ENCODE measurements at places on chromosomes 3 and 15. TPM values are rescaled to one million over a fixed set of nuclear protein-coding genes. Genes with fewer than 3 reads are reported as not detected.
A peak's percentile ranks its signal among the peaks of the same experiment; 100 is the strongest.

DNA sequence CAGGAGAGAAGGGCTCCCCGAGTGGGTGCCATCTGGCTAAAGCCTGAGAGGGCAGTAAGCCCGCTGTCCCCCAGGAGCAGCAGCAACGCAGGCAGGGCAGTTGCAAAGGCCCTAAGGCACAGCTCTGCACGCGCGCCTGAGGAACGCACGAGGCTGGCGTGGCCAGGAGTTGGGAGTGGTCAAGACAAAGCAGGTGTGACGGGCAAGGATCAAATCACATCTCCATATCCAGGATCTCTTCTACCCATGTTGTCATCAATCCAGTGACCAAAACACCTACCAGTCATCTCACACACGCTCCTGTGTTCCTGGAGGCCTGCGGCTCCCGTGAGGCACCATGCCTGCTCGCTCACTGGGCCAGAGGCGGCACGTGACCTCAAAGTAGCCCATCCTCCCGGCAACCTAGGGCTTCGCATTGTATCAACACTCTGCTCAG is 59.5 kb downstream of the ERC2 start:
- DNase-seq, result no peak

GRCh38 chr3:25884981-25885380 is 95.1 kb downstream of the OXSM start:
- no peak for DNase-seq

- DNase-seq, result no peak
Observed at GRCh38 chr3:16284633-16285032, 19.6 kb downstream of the OXNAD1 start.

DNA sequence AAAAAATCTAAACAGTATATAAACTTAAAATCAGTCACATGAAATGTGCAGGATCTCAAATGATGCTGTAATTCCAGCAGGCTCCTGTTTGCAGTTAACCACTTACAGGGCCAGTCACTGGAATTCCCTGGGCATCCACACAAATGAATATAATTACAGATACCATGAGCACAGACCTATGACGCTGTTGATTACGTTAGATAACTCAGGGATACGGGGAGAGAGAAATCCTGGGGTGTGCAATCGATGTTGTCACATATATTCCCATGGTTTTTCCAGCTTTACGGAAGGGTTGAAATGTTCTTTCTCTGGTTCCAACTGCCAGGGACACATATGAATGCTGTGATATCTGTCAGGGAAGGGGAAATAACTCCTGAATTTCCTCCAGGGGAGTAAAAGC is 100.8 kb downstream of the RORA start:
- DNase-seq, result no peak

DNA sequence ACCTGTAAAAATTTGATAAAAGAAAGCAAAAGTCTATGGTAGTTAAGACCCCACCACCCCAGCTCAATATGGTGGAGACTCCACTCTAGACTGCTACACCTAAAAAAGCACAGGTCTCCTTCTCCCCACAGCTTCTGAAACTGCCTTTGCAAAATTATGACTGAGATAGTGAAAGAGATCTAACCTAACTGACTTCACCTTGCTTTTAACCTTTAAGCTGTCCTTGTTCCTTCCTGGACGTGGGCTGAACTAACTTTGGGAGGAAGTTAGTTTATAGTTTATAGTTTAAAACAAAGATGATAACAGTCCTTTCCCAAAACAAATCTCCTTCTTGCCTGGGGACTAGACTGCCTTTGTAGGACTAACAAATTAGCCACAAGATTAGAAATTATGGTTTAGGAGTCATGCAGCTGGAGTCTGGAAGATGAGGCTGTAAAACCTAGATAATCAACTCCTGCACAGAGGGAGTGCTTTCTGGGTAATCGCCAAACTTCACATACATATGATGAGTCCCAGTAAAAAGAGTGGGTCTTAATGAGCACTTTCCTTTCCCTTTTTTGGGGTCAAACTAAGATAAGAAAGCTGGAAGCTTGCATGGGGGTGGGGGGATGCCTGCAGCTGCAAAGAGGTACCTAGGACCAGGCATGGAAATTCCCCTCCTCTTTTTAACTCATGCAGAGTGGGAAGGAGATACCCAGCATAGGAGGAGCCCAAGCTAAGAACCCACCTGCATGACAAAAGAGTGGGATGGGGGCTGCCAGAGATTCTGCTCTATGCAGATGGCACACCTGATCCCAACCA is 17.5 kb downstream of the CCR8 start:
- no peak for DNase-seq

- DNase-seq, result no peak
Observed at GRCh38 chr3:82736696-82737277, 975.3 kb upstream of the GBE1 start.

DNA sequence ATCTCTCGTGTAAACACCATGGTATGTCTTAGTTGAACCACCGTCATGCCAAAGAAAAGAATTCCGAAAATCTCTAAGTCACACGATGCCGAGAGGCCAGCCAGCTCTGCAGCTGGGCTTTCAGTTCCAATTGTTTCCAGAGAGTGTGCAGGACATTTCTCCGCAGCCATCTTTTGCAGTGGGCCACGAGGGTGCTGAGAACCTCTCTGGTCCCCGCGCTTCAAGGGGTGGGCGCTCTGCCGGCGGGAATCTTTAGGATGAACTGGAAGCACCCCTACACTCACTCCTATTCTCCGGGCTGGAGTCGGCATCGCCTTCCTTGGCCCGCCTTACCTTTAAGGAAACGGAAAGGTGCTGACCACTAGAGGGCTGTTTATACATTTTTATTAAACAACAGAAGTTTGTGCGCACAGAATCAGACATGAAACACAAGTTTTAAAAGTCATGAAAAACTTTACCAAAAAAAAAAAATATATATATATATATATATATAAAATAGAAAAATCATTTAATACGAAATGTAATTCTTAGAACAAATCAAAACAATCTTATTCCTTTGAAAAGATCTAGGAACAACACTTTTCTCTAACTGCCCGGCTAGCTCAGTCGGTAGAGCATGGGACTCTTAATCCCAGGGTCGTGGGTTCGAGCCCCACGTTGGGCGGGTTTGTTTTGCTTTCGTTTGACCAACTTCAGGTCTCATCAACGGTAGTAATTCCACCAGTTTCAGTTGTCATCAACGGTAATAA is 12.5 kb upstream of the MORF4L1 start:
- DNase-seq, result peak; percentile 73

DNA sequence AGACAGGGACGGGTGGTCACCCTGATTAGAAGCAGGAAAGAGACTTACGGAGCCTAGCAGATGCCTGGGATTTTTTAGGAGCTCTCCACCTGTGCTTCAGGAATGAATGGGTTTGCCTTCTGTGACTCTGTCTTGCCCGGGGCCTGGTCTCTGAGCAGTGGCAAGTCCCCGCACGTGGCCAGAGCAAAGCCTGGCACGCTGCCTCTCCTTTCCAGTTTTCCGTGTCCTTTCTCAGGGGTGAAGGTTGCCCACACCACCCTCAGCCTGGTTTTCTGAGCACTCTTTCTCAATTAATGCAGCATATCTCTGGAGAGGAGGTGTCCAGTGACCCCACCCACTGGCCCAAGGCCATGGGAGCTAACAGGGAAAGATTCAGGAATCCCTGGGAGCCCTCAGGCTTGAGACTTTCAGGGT is 14.5 kb upstream of the CHST14 start:
- DNase-seq, result peak; percentile 80

GRCh38 chr15:77544162-77544561 is 88.5 kb downstream of the LINGO1 start:
- DNase-seq, result no peak

DNA sequence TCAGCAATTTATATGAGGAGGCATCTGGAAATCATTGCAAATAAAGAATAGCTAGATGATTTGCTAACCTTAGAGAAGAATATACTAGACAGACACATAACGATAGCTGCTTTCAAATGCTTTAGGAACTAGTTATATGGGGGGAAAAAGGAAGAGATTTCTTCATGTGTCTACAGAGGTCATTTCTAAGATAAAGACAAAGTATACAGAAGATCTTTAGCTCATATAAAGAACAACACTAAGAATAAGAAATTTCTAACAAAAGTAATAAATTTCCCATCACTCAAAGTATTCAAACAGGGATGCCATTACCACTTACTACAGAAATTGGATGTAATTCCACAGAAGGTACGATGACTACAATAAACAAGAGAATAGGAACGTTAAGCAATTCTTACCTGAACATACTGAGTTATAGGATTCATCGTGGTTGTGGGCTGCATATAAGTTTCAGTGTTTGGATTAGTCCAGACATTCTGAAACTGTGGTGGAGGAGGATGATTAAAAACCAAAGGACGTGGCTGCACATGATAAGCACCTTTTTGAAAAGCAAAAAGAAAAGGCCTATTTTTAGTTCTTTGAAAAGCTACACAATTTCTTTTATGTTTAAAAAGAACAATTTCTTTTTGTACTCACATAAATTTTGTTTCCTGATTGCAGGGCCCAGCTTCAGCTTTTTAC is 8.7 kb downstream of the DAZL start:
- DNase-seq, result no peak

DNA sequence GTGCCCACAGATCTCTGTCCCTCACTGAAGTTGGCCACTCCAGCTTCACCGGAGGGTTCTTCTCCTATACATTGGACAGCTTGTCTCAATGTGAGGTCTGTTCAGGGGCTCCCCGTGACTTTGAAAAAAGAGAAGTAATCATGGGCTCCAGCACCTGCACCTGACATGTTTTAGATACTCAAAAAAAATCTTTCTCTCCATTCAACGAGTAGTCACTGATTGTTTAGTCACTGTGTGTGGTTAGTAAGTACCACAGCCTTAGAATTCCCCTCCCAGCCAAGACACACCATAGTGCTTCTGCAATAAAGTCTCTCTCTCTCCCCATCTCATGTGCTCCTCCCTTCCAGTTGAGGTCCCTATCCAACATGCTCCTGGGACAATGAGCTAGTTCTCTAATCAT is 18.6 kb downstream of the CCR9 start:
- no peak for DNase-seq

- no peak for DNase-seq
Observed at GRCh38 chr3:4507024-4507596, 14.0 kb downstream of the ITPR1 start.

GRCh38 chr3:115691964-115692363 is 68.7 kb downstream of the GAP43 start:
- no peak for DNase-seq

GRCh38 chr3:82030916-82031315 is 269.5 kb upstream of the GBE1 start:
- no peak for DNase-seq

GRCh38 chr15:71366926-71367325 is 251.7 kb downstream of the THSD4 start:
- no peak for DNase-seq

- no peak for DNase-seq
Observed at GRCh38 chr15:80945605-80946004, 44.0 kb downstream of the MESD start.

- DNase-seq, result no peak
Observed at GRCh38 chr3:4139462-4140140, 163.6 kb upstream of the SETMAR start.

DNA sequence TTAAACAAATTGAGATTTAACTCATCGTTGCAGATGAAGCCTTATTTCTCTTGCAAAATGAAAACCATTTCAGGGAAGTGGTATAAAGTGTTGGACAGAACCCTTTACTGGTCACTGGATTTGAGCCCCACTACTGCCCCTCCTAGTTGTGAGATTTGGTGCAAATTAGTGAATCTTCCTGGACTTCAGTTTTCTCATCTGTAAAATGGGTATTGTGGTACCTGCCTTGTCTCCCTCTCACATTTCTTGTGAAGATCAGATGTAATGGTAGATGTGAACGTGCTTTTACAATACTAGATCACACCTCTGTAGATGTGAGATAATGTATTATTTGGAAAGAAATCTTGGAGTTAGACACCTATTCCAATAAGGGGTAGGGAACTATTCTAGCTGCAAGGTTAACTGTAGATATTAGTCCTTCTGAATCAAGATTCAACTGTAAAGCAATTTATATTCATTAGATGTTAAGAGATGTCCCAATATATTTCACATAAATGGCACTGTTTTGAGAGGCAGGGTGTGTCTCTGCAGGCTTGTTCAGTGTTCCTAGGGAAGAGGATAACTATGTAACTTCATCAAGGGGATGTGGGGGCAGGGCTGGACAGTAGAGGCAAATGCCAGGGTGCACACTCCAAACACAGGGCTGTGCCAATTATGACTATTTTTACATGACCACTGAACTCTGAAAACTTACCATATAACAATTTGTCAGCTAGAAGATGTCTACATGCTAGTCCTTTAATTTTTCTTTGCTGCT is 112.4 kb upstream of the PFN2 start:
- peak; percentile 49 for DNase-seq

DNA sequence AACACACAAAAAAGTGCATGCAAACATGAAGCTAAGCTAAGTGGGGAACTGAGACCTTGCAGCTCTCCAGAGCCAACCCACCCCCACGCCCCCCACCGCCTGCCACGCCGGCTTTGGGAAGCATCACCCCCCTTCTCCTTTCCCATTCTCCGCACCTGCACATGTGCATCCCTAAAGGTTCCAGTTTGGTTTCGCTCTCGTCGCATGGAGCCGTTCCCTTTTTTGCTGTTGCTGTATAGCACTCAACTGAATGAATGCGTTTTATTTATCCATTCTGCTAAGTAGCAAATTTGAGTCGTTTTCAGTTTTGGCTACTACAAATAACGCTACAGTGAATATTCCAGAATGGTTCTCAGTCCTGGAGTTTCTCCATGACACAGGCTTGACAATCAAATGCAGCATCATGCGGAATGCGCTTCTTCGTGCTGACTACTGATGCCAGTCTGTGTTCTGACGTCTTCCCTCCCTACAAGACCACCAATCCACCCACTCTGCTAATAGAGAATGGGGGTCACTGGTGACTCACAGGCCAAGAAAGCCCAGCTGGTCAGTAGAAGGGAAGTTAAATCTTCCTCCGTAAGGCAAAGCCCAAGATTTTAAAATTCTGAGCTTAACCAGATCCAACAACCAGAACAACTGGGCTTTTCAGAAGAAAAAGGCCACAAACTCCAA is 115.3 kb downstream of the XXYLT1 start:
- no peak for DNase-seq

- no peak for DNase-seq
Observed at GRCh38 chr3:50737193-50737905, 62.6 kb downstream of the DOCK3 start.

DNA sequence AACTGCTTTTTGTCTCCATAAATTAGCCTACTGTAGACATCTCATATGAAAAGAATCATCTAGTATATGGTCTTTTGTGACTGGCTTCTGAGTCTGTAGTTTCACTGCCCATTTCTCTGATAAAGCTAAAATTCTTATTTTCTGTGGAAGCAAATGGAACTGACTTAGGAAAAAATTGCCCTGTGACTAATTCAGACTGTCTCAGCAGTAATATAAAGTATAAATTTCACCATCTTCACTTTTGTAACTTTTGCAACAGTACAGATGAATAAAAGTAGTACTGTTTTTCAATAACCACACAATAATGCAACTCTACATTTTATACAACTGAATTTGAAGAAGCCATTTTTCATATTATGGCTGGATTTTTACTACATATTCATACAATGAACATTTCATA is 104.1 kb downstream of the TBC1D5 start:
- no peak for DNase-seq

- no peak for DNase-seq
Observed at GRCh38 chr3:141227752-141228151, 3.9 kb upstream of the PXYLP1 start.

GRCh38 chr3:134881305-134881704 is 86.2 kb downstream of the EPHB1 start:
- DNase-seq, result no peak

CACNA2D3 gene
- 64.5 TPM for total RNA-seq

SLC28A1 gene
- 0.42 TPM for total RNA-seq

OSBPL10 gene
- total RNA-seq, result 4.9 TPM

ADGRG7 gene
- total RNA-seq, result not detected

LRRC34 gene
- 3.1 TPM for total RNA-seq

TIGIT gene
- not detected for total RNA-seq

GUCA1C gene
- total RNA-seq, result not detected

All from right cardiac atrium (tissue), 5 donors.